Dermis blood vessel endothelial cell (primary cell): ENCODE measurements at places on chromosomes 12 and 14.
A peak's percentile ranks its signal among the peaks of the same experiment; 100 is the strongest.

DNA sequence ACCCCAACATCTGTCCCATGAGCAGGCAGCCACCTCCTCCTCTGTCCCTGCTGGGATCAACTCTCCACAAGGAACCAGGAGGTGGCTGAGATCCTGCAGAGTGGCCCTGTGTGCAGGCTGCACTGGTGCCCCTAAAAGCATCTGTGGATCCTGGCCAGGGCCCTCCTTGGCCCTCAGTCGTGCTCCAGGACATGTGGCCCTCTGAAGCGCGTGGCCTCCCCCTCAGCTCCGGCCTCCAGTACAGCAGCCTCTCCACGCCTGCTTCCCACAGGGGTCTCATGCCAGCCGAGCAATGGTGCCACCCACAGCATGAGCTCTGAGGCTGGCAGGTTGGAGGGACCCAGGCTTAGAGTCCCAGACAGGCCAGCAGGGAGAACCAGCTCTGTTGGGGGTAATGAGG is 77.4 kb upstream of the NOS1 start:
- no peak for DNase-seq

DNA sequence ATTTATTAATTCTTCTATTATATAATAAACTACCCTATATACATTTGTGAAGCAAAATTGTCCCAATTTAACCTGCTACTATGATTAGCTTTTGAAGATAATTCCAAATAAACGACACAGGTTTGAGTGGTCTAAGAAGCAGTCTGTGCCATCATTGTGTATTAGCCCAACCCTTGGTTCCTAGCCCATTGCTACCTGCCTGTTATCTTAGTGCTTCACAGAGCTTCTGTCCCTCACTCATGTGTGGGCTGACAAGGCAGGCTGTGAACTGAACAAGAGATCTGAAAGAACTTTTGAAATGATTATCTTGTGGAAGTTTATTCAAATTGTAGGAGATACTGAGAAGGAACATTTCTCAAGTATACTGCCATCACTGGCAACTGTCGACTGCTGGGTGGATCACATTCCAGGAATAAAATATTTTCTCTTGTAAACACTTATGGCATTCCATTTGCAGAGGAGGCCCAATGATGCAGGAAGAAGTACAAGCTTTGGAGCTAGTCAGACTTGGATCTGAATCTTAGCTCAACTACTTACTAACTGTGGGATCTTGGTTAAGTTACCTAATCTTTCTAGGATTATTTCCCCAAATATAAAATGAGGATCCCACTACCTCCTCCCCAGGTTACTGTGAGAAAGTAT is 7.8 kb upstream of the MTERF2 start:
- DNase-seq, result no peak

GRCh38 chr12:124872068-124872719 is 8.5 kb upstream of the SCARB1 start:
- no peak for DNase-seq

GRCh38 chr12:65739606-65740005 is 84.7 kb upstream of the HMGA2 start:
- no peak for DNase-seq

GRCh38 chr12:116955382-116956021 is 44.8 kb downstream of the FBXW8 start:
- DNase-seq, result peak; percentile 18

- DNase-seq, result no peak
Observed at GRCh38 chr14:34797747-34798583, 77.2 kb downstream of the BAZ1A start.

DNA sequence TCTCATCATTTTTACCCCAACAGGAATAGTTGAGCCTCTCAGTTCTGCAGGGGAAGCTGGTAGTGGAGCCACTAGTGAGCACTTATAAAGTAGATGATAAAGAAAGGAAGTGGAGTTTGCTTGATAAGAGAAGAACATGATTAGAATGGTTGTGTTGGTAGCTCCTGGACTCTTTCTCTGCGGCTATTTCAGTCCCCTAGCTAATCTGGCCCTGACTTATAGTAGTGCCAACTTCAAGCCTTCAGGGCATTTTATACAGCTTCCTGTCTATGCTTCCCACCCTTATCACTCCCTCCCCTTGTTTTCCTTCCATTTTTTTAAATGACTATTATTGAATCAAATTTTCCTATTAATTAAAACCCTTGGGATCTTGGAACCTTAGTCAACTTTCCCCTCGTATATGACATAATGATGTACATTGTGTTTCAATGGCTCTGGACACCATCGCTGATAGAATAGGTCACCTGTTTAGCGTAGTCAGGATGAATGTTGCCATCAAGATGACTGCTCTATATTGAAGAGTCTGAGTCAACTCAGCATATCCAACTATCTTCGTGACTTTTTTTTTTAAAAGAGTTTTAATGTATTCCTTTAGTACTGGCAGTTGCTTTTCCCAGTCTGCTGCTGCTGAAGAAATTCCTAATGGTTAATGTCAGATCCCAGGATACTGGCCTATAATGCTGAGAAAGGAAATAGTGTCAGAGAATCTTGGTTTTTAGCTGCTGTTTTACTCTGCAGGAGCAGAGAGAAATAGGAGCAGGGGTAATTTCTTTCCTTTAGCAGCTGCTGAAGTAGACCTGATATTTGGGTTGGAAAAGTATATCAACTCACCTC is 16.2 kb upstream of the PCNX1 start:
- DNase-seq, result no peak

DNA sequence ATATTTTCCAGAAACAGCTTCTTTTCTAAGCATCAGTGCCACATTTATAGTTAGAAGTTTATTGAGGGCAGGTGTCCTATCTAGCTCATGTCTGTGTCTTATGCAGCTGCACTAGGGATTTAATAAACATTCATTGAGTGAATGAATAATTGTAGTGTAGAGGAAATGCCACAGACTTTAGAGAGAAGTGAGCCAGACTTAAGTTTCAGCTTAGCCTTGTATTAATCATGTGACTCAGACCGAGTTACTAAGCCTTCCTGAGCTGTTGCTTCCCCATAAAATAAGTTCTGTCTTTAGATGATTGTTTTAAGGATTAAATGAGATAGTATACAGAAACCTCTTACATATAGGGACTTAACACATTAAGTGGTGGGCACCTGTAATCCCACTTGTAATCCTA is 236.1 kb upstream of the DDHD1 start:
- DNase-seq, result peak; percentile 37
